Stimulated activated CD8-positive, alpha-beta memory T cell treated with anti-CD3 and anti-CD28 coated beads, Interleukin-7, amount 100 ng/mL, for 48 hours (primary cell): ENCODE measurements at places on chromosomes 7 and 10.

DNA sequence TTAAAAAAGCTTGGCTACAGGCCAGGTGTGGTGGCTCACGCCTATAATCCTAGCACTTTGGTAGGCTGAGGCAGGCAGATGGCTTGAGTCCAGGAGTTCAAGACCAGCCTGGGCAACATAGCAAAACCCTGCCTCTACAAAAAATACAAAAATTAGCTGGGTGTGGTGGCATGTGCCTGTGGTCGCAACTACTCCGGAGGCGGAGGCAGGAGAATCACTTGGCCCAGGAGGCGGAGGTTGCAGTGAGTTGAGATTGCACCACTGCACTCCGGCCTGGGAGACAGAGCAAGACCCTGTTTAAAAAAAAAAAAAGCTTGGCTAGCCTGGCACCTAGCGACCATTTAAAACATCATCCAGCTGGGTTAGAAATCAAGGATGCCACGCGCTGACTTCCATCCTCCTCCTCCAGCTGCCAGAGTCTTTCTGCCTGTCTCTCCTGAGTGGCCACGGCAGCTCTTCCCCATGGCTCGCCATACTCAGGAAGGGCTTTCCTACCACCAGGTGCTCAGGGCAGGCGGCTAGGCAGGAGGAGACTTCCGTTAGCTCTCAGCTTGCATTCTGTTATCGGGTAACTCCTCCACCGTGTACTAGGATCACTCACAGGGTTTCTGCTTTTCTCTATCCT lies 45.0 kb downstream of the DENND2A start:
- DNase-seq, result no peak

DNA sequence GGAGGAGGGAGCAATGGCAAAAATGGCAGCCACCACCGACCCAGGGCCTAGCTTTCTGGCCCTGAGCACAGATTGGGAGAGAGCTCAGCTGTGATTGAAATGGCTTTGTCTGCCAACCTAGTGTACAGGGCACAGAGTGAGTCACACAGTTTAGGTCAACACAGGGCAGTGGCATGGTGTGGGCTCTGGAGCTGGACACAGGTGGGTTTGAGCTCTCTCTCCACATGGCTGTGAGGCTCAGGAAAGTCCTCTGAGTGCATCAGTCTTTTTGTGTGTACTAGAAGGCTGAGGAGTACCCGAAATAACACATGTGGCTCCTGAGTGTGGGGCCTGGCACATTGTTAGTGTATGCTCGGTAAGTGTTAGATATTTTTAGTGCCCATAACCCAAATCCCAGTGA lies 60.2 kb upstream of the LOXL4 start:
- DNase-seq, result no peak

DNA sequence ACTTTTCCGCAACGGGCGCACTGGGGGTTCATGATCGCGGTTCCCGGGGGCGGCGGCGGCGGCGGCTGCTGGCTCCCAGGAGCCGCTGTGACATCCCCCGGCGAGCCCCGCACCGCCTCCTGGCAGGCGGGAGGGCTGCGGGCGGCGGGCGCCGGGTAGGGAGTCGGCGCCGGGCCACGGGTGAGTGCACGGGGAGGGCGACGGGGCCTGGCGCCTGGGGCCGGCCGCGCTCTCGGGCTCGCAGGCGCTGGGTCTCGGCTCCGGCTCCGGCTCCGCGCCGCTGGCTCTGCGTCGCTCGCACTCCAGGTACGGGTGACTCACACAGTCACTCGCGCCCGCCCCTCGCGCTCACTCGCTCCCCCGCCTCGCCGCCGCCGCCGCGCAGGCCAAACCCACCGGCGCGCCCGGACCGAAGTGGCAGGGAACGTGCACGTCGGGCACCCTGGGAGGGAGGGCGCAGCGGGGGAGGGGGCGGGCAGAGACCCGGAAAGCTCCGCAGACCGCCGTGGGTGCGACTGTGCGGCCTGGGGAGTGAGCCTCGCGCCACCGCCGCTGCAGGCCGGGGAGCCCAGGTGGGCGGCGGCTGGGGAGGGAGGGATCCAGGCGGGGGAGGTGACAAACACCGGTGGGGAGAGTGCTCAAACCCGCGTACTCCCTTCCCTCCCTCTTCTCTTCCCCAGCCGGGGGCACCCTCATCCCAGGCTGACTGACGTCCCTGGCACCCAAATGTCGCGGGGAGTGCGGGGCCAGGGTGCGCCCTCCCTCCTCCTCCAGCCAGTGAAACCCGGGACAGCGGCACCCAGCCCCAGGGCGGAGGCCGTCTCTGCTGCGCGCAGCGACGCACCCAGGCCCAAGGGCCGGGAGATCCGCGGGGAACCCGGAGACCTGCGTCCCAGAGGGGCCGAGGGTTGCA lies 276.9 kb upstream of the NEBL start:
- DNase-seq, result peak; percentile 20

DNA sequence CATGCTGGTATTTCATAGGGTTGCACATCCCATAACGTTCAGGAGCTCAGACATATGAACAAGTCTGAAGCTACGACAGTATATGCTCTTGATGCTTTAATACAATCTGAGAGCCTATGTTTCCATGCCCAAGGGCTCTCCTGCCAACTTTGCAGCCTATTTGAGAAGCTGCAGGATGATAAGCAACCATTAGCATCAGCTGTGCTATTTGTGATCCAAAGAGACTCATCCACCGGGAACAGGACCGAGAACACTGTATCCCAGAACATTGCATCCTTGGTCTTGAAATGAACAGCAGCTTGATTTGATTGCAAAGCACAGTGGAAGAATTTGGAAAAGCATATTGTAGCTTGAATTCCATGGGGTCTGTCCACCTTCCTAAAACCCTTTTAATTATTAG lies 156.2 kb upstream of the PTER start:
- no peak for DNase-seq

- DNase-seq, result no peak
Observed at GRCh38 chr7:91995391-91996105, 54.9 kb downstream of the AKAP9 start.

DNA sequence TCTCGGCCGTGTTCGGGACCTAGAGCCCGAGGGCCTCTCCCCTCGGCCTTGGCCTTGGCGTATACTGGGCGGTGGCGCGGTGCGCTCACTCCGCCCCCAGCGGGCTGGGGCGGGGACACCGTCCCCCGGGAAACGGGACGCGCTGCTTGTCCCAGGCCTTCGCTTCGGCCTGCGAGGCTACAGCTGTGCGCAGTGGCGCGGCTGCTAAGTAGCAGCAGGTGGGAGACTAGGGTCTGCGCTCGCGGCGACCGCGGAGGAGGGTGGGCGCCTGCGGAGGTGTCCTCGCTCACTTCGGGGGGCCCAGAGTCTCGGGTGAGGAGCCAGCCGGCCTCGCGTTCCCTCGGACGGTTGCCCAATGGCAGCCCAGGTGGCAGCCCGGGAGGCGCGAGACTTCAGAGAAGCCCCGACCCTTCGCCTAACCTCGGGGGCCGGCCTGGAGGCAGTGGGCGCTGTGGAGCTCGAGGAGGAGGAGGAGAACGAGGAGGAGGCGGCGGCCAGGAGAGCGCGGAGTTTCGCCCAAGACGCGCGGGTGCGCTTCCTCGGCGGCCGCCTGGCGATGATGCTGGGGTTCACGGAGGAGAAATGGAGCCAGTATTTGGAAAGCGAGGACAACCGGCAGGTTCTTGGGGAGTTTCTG lies at the start of gene DNAH11:
TSS of gene DNAH11 (plus strand) at position 149 of the 637 bp plus-strand sequence. CDS start at position 356, 207 bp downstream.
- DNase-seq, result no peak

DNA sequence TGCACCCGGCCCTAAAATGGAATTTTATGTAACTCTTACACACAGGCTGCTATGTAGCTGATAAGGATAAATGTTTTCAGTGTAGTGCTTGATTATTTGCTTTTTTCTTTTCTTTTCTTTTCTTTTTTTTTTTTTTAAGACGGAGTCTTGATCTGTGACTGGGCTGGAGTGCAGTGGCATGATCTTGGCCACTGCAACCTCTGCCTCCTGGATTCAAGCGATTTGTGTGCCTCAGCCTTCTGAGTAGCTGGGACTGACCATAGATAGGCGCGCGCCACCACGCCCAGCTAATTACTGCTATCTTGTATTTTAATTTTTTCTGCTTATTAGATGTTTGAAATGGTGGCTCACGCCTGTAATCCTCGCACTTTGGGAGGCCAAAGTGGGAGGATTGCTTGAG lies 3.4 kb downstream of the RABGEF1 start:
- DNase-seq, result no peak
